Progenitor cell of endocrine pancreas (in vitro differentiated cells): ENCODE measurements at places on chromosomes 2 and 18. TPM values are rescaled to one million over a fixed set of nuclear protein-coding genes. Genes with fewer than 3 reads are reported as not detected.

Gene NAT8
- not detected in 2 replicates for total RNA-seq

Gene MAPRE2
- 47.9 and 51.8 TPM in 2 replicates for total RNA-seq

Gene UGT1A5
- total RNA-seq = not detected in 2 replicates

Gene CNDP1
- 0.29 and 0.38 TPM in 2 replicates for total RNA-seq

Gene ELAC1
- total RNA-seq = 8.5 and 9.2 TPM in 2 replicates

Gene GRHL1
- total RNA-seq = 13.4 and 14.4 TPM in 2 replicates

Gene CACNB4
- 2.3 and 2.5 TPM in 2 replicates for total RNA-seq

Gene MYCN
- 15.5 and 17.6 TPM in 2 replicates for total RNA-seq

Gene FAM117B
- total RNA-seq = 28.5 and 28.6 TPM in 2 replicates

Gene BOLL
- total RNA-seq = 0.22 and 0.51 TPM in 2 replicates

Gene KLHL30
- 0.07 and 0.13 TPM in 2 replicates for total RNA-seq

Gene GPAT2
- not detected in 2 replicates for total RNA-seq

Gene LONRF2
- total RNA-seq = 8.4 and 9.2 TPM in 2 replicates

Gene CXCR1
- total RNA-seq = not detected in 2 replicates

Gene CD226
- total RNA-seq = 0.49 and 0.55 TPM in 2 replicates

Gene CIB4
- not detected in 2 replicates for total RNA-seq

Gene MYO5B
- total RNA-seq = 39.1 and 44.1 TPM in 2 replicates

Gene TBR1
- not detected in 2 replicates for total RNA-seq

Gene CNRIP1
- total RNA-seq = not detected in 2 replicates

Gene MAP3K2
- 33.9 and 34.5 TPM in 2 replicates for total RNA-seq

Gene INHA
- total RNA-seq = 1.5 and 1.7 TPM in 2 replicates

Gene EMILIN1
- 1.1 and 2.5 TPM in 2 replicates for total RNA-seq

Gene CELF4
- 4.6 and 5.5 TPM in 2 replicates for total RNA-seq

Gene TPGS2
- 127 and 129 TPM in 2 replicates for total RNA-seq

Gene PARD6G
- total RNA-seq = 21.5 and 25.8 TPM in 2 replicates

Gene TAF1B
- 28.6 and 30.5 TPM in 2 replicates for total RNA-seq

Gene GAL3ST2
- total RNA-seq = 0.51 and 0.84 TPM in 2 replicates

Gene SKOR2
- total RNA-seq = not detected in 2 replicates

Gene TUBA3E
- total RNA-seq = not detected in 2 replicates

Gene GKN2
- total RNA-seq = not detected in 2 replicates

Gene SLC30A3
- not detected in 2 replicates for total RNA-seq

Gene CRYGC
- not detected in 2 replicates for total RNA-seq

Gene ACADL
- total RNA-seq = 0.38 and 0.55 TPM in 2 replicates

Gene IL1RL2
- not detected in 2 replicates for total RNA-seq

Gene NOL4
- total RNA-seq = 5.7 TPM in 2 replicates

Gene CAPN14
- total RNA-seq = 0.50 and 0.73 TPM in 2 replicates

Gene PTPRN
- total RNA-seq = 30.2 and 30.5 TPM in 2 replicates

Gene ARHGEF4
- total RNA-seq = 5.6 and 6.5 TPM in 2 replicates

Gene BMP10
- not detected in 2 replicates for total RNA-seq
